Activated naive CD4-positive, alpha-beta T cell treated with anti-CD3 and anti-CD28 coated beads, Interleukin-2, amount 50 U/mL, for 72 hours (primary cell): ENCODE measurements at places on chromosomes 11 and 22. TPM values are rescaled to one million over a fixed set of nuclear protein-coding genes. Genes with fewer than 3 reads are reported as not detected.

GRCh38 chr11:61738776-61739175 lies 13.7 kb upstream of the MYRF start:
- DNase-seq = no peak

DNA sequence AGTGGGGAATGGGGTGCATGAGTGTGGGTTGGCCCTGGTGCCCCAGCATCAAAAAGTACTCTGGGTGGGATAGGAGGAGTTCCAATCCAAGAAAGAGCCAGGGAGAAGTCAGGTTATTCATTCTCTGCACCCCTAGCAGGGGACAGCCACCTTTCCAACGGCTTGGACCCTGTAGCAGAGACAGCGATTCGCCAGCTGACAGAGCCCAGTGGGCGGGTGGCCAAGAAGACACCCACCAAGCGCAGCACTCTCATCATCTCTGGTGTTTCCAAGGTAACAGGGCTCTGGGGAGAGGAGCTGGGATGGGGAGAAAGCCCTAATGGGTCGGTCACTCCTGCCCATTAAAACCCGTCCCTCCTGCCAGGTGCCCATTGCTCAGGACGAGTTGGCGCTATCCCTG lies 6.6 kb downstream of the C2CD2L start:
- no peak for DNase-seq

DNA sequence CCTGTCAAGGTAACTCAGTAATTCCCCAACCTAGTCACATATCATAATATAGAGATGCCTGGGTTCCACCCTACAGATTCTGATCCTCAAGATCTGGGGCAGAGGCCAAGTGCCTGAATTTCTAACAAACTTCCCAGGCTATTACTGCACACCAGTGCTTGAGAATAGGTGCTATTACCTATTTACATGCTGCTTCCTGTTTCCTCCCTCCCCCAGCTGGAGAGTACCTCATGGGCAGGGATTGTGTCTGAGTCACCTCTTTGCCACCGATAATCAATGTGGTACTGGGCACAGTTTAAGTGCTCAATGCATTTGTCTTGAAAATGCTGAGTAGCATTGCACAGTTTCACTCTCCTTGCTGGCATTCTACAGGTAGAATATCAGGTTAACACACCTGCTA lies 582.2 kb upstream of the CADM1 start:
- no peak for DNase-seq

DNA sequence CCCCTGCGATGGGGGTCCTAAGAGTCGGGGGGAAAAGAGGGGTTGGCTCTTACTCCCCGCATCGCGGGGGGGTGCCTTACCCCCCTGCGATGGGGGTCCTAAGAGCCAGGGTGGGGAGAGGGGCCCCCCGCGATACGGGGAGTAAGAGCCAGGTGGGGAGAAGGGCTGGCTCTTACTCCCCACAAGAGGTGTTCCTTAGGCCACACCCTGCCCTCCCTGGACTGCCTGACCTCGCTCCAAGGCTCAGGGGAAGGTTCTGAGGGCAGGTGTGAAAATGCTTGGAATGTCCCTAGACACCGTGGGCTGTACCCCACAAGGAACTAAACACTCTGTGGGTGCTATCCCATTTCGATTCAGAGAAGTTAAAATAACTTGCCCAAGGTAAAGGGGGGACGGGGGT lies 7.8 kb downstream of the UNC93B1 start:
- DNase-seq = no peak

DNA sequence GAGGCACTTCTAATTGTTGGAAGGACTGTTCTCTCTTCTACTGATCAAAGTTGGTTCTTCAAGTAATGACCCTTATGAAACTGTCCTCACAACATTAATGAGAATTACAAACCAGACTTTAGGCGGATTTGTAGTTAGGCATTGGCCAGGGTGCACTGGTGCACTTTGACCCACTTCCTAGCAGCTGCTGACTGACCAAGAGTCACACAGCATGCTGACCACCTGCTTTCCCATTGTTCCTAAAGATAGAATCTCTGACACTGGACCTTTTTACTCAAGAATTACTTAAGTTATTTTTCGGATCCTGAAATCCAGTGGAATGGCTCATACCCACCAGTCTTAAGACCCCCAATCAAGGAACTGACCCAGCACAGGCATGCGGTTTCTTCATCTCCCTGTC lies 264.0 kb downstream of the ST3GAL4 start:
- no peak for DNase-seq

DNA sequence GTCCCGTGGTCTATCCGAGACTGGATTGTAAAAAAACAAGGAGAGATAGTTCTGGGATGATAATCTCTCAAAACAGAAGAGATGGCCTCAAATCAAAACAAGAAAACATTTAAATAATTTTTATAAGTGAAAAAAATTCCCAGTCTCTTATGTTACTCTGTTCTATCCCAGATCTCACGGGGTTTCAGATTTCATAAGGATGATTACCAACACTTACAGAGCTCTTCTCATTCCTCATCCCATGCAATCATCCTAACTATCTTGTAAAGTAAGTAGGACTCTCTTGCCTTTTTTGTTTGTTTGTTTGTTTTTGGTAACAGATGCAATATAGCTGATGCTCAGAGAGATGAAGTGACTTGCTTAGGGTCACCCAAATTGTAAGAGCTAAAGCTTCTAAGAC lies 20.0 kb upstream of the ZBTB16 start:
- no peak for DNase-seq

DNA sequence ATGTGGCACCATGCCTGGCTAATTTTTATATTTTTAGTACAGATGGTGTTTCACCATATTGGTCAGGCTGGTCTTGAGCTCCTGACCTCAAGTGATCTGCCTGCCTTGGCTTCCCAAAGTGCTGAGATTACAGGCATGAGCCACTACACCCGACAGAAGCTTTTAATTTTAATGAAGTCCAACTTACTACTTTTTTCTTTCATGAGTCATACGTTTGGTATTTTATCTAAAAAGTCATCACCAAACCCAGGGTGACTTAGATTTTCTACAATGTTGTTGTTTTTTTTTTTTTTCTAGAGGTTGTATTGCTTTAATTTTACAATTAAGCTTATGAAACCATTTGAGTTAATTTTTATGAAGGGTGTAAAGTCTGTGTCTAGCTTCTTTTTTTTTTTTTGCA lies 34.9 kb downstream of the JRKL start:
- no peak for DNase-seq

GRCh38 chr22:25281675-25282345 lies 62.4 kb downstream of the CRYBB2 start:
- no peak for DNase-seq

- DNase-seq = no peak
These were observed 50.5 kb downstream of the SWAP70 start for GRCh38 chr11:9714272-9714940.

DNA sequence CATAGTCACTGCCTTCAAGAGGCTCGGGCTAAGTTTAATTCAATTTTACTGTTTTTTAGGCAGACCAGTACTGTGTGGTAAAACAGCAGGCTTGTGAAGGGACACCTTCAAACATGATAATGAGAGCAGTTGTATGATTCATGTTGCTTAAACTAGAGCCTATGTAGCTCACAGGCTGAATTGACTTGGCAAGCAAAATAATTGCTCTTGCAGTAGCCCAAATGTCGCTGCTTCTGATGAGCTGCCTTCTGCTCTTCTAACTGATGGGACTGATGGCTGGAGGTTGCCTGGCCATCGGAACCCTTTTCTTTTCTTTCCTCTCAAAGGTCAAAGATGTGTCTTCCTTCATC lies 137.6 kb downstream of the MAML2 start:
- no peak for DNase-seq

- DNase-seq = no peak
These were observed 92.4 kb downstream of the KCNC1 start for GRCh38 chr11:17827006-17827405.

DNA sequence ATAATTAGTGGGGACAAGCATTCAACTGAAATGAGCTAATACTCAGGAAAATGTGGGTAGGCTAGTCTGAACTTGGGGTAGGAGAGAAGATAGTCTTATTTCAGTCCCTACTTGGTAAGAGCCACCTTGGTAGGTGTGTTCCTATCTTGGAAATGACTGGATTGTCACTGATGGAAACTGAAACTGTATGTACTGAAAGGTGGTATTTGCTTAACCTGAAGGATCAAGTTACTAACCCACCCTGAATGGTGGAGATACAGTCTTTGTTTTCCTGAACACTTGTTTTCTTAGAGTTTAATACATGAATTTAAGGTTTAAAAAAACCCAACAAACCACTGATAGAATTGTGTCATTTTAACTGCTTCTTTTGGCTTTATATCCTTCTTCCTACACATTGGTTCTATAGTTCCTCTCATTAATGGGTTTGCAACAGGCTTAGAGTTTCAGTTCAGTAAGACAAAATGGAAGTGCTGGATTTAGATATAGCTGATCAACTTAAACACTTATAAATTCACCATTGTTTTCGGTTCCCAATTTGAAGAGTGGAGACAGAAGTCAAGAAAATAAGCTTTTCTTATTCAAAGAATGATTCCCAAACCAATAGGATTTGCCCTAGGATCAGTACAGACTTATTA lies 4.2 kb downstream of the FAR1 start:
- no peak for DNase-seq

GRCh38 chr11:11396301-11397035 lies 43.4 kb upstream of the CSNK2A3 start:
- no peak for DNase-seq

DNA sequence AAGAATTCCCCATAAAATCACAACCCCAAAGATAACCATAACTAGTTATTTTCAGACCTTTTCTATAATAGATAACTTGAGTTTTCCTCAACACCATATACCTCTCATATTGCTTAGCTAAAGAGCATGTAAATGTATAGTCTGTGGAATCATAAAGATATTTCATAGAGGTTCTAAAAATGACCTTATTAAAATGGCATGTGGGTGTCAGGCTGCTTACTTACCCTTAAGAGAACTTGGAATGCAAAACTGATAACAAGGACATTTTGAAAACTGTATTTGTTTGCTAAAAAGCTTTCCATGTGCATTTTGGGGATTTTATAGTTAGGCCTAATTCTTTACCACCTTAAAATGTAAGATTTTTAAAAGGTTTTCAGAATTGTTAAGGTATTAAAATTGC lies 4.7 kb downstream of the SIK2 start:
- no peak for DNase-seq

BTG4 gene
- 0.23 TPM for total RNA-seq

SLC22A9 gene
- total RNA-seq = not detected

CD44 gene
- 321 TPM for total RNA-seq

PRRG4 gene
- 0.32 TPM for total RNA-seq
